ENCODE measurements at places on chromosomes 16 and 17.

DNA sequence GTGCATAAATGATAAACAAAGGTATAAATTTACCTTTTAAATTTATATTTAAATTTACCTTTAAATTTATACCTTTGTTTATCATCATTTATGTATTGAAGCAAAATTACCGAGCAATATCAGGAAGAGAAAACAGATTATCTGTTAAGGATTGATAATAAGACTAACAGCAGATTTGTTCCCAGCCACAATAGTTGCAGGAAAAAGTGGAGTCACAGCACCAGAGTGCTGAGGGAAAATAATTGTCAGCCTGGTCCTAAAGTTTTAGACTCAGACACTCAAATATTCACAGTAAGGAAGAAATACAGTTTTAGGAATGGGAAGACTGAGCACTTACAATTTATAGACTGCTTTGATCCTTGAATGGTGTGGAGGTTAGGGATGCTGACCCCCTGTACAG, 117.2 kb downstream of the MAP2K4 start:
- no peak for DNase-seq

DNA sequence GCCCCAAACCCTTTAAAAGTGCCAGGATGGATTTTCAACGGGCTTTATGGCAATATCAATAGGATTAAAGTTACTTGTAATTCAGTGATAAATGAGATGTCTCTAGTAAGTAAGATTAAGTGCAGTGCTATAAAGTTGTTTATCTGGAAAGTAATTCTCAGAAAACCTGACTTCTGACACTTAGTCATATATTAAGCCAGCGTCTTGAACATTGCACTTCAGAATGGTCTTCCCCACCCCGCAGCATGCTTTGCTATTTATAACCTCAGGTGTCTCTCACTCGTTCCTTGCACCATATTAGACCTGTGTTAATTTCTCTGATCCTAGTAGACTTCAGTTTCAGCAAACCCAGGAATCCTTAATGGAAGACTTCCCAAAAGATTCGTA, 2.1 kb upstream of the MAF start:
- no peak for DNase-seq

DNA sequence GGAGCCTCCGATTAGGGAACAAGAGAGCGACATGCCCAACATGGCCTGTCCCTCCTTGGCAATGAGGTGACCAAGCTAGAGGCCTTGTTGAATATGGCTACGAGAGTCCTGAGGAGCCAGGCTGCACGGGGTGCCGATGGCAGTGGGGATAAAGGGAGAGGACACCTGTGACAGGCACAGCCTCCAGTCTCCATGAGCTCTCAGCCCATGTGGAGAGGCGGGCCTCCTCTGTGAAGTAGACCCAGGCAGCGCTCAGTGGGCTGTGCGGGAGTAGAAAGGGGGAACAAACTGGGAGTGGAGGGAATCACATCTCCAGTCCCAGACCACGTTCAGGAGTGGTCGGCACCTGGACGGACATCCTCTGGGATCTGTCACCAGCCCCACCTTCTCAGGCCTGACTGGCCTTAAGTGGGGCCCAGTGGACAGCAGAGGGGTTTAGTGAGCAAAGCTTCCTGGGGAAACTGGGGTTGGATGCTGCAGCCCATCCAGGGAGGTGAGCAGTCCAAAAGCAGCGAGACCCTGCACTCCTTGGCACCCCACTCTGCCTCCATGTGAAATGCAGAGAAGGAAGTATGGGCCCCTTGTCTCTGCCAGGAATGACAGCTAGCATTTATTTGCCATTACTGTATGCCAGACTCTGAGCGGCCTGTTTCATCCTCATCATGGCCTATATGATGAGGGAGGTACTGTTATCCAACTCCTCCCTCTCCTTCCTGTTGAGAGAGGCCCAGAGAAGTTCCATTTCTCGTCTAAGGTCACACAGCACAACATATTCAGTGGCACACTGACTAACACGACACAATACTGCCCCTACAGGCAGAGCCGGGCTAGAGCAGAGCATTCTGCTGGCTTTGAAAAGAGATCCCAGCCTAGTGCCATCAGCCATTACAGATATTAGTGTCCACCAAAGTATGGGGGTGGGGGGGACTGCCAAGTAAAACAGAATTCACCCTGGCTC, 4.5 kb upstream of the TMEM92 start:
- DNase-seq: peak; percentile 79

DNA sequence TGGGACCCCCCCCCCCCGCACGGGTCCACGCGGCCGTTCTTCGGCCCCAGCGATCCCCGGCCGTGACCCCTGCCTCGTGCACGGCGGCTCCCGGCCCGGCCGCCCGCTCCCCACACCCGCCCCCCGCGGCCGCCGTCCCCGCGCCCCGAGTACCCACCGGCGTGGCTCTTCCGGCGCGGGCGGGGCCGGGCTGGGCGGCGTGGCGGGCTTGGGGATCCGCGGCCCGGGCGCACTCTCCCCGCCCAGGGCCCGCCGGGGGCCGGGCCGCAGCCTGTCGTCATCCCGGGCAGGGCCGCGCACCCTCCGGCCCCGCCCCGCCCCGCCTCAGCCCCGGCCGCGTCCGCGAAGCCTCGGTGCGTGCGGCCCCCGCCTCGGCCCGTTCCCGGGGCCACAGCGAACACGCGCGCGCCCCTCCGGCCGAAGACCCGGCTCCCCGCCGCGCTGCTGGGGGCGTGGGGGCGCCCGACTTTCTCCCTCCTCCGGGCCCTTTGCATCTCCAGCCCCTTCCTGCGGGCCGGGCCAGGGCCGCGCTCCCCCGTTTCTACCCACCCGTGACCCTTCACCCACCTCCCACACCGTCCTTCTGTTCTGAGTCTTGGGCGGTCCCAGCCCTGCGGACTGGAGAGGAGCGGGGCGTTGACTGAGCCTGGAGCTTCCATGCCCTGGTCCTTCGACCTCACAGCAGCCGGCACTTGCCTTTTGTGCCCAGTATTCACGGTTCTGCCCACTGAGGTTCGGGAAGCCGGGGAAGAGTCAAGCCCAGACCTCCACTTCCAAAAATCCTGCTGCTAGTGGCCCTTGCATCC, 840 bp downstream of the MYO1C start:
- DNase-seq: peak; percentile 77

GRCh38 chr17:64974750-64975317, 55.6 kb upstream of the LRRC37A3 start:
- DNase-seq: no peak

GRCh38 chr17:44081681-44082080, 11.1 kb downstream of the G6PC3 start:
- DNase-seq: no peak

DNA sequence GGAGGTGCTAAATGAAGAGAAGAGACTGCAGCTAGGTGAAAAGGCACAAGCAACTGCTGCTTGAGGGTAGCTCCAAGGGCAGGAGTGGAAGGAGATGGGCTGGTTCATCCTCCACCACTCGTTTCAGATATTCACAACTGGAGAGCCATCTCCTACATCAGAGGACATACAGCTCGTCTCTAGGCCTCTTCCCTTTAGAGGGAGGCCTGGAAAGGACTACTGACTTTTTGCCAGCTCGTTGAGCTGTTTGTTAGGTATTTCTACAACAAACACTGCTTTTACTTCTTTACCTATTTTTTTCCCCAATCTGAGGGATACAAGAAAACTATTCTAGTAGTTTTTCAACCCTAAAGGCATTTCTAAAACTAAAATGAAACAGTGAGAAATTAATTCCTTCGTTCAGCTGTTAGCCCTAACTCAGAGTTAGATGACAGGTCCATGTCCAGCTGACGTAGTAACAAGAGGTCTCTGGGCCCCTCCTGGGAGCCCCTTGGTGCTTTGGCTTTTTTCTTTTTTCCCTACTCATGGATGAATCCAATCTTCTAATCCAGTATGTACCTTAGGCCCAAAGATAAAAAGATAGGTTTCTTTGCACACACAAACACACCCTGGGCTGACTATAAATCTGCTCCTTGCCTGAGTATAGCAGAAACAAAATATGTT, 47.8 kb upstream of the TBX2 start:
- DNase-seq: no peak

GRCh38 chr17:51230306-51230705, 29.5 kb downstream of the MBTD1 start:
- no peak for DNase-seq

All from uterus (tissue), 4 donors.